ENCODE measurements at places on chromosomes 3 and 15.
A peak's percentile ranks its signal among the peaks of the same experiment; 100 is the strongest.

DNA sequence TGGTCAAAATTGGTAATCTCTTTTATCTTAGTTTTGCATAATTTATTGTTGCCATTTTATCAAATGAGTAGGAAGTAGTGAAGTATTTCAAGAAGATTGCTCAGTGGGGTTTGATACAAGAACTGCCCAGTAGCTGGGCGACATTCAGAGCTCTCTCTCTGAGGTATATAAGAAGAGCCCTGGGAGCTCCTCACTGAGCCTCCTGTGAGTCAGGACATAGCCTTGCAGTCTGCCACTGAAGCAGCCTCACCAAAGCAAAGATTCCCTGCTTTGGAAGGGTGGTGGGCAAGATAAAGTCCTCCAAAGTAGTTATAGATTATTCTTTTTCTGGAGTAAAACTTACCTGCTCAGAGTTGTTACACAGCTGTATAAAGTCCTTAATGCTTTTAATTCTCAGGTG lies 26.1 kb downstream of the SKIL start:
- no peak for DNase-seq
- H3K4me3 ChIP-seq: no peak overlapping the region
- peak overlapping the region; percentile 47 for H3K27ac ChIP-seq
- H3K36me3 ChIP-seq: peaks cover 44% of the 10 kb centered on the region
- no peaks in the 10 kb centered on the region for H3K27me3 ChIP-seq
- peaks cover 13% of the 10 kb centered on the region for H3K4me1 ChIP-seq

DNA sequence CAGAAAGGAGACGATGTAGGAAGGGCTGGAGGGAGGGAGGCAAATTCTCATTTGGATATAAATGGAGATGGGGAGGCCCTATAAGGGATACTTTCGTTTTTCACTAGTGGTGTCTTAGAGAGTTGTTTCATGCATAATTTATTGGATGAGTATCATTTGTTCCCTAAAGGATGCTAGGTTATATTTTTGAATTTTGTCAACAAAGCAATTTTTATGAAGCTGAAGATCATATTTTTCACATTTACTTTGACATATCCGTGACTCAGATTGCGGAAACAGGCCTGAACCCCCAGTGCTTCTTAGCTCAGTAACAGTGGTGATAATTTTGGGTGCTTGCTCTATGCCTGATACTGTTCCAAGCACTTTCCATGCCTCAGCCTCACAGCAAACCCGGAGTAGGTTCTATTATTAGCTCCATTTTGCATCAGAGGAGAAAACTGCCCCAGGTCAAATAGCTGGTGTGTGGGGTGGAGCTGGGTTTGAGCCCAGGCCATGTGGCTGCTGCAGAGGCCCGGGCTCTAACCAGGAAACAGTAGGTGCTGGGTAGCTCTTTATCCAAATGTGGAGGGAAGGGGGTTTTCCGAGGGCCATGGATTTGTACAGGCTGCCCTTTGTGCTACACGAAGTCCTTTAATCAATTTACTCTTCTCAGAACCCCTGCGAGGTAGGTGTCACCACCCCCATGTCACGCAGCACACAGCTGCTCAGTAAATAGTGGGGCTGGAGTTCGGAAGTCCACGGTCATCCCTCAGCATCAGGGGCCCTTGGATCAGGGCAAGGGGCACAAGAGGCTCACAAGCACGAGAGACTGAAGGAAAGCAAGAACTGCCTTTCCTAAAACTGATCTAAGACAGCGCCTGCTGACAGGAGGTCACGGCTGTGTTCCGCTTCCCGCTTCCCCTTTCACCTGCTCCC lies 99.1 kb downstream of the SLC49A4 start:
- H3K4me1 ChIP-seq: peaks cover 16% of the 10 kb centered on the region
- H3K4me3 ChIP-seq: no peak overlapping the region
- peaks cover 21% of the 10 kb centered on the region for H3K27me3 ChIP-seq
- no peak for DNase-seq

GRCh38 chr15:48178648-48178931 lies 495 bp upstream of the MYEF2 start:
- H3K27ac ChIP-seq: no peak overlapping the region
- no peak for DNase-seq
- peaks cover 21% of the 10 kb centered on the region for H3K27me3 ChIP-seq

DNA sequence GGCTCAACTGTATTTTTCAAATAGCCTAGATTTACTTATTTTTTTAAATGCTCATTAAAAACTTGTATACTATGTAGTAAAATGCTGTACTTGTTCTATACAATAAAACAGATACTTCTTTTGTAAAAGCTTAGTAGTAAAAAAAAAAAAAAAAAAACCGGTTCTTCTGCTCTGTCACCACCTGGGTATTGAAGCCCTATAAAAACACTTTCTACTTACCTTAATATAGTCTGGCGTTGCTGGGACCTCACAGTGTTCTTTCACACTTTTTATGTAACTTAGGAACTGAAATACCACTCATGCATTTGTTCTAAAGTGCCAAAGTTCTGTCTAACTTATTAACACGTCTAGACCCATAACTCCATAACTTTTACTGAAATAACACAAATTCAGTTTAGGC lies 61.4 kb downstream of the TASOR start:
- peaks cover 69% of the 10 kb centered on the region for H3K36me3 ChIP-seq
- H3K4me3 ChIP-seq: no peak overlapping the region
- H3K27me3 ChIP-seq: no peaks in the 10 kb centered on the region
- peaks cover 14% of the 10 kb centered on the region for H3K4me1 ChIP-seq
- H3K27ac ChIP-seq: no peak overlapping the region

GRCh38 chr15:38187630-38188313 lies 64.9 kb upstream of the SPRED1 start:
- no peak overlapping the region for H3K27ac ChIP-seq
- peaks cover 2% of the 10 kb centered on the region for H3K36me3 ChIP-seq
- no peaks in the 10 kb centered on the region for H3K4me1 ChIP-seq
- H3K27me3 ChIP-seq: peaks cover 53% of the 10 kb centered on the region

GRCh38 chr15:57896114-57896513 lies 169.4 kb downstream of the ALDH1A2 start:
- H3K36me3 ChIP-seq: no peaks in the 10 kb centered on the region
- no peak overlapping the region for H3K4me3 ChIP-seq
- H3K4me1 ChIP-seq: no peaks in the 10 kb centered on the region
- peaks cover 20% of the 10 kb centered on the region for H3K27me3 ChIP-seq
- no peak overlapping the region for H3K27ac ChIP-seq
